Cardiac ventricle fibroblast (primary cell): ENCODE measurements at places on chromosomes 4 and X. TPM values are rescaled to one million over a fixed set of nuclear protein-coding genes. Genes with fewer than 3 reads are reported as not detected.

Gene FAM47A
- total RNA-seq, result not detected in 2 replicates

Gene CYLC1
- not detected in 2 replicates for total RNA-seq

Gene TBX22
- 0.05 and 0.31 TPM in 2 replicates for total RNA-seq

Gene KCNE5
- total RNA-seq, result 0.31 TPM in 1 of 2 replicates, not detected in the other

Gene DGKK
- not detected in 2 replicates for total RNA-seq

Gene GYPE
- total RNA-seq, result 0.50 and 1.2 TPM in 2 replicates
